GM23338 (cell line): ENCODE measurements at places on chromosomes 13 and 19. TPM values are rescaled to one million over a fixed set of nuclear protein-coding genes. Genes with fewer than 3 reads are reported as not detected.

Gene GJB6
- polyA plus RNA-seq, result not detected in 2 replicates

Gene NLRP11
- not detected in 2 replicates for polyA plus RNA-seq

Gene CEACAM7
- not detected in 2 replicates for polyA plus RNA-seq

Gene CEBPG
- polyA plus RNA-seq, result 20.9 and 25.9 TPM in 2 replicates

Gene PRR22
- 1.2 TPM in 2 replicates for polyA plus RNA-seq

Gene NUCB1
- 57.1 and 64.9 TPM in 2 replicates for polyA plus RNA-seq

Gene LIM2
- not detected in 2 replicates for polyA plus RNA-seq

Gene SLC10A2
- not detected in 2 replicates for polyA plus RNA-seq

Gene CD22
- polyA plus RNA-seq, result 0.32 and 0.66 TPM in 2 replicates

Gene CACNG6
- 1.5 and 1.8 TPM in 2 replicates for polyA plus RNA-seq

Gene CGB3
- not detected in 2 replicates for polyA plus RNA-seq

Gene KLK10
- 6.0 and 6.1 TPM in 2 replicates for polyA plus RNA-seq

Gene MYO1F
- 5.7 and 7.1 TPM in 2 replicates for polyA plus RNA-seq

Gene SHISA7
- 0.32 and 0.37 TPM in 2 replicates for polyA plus RNA-seq

Gene CGB5
- polyA plus RNA-seq, result not detected in 2 replicates

Gene SOX1
- 0.10 TPM in 1 of 2 replicates, not detected in the other for polyA plus RNA-seq

Gene PGLYRP1
- 0.33 TPM in 1 of 2 replicates, not detected in the other for polyA plus RNA-seq

Gene FFAR3
- not detected in 2 replicates for polyA plus RNA-seq

Gene ZNF835
- polyA plus RNA-seq, result 0.32 and 0.56 TPM in 2 replicates

Gene LAIR1
- 0.10 TPM in 2 replicates for polyA plus RNA-seq

Gene NTF4
- polyA plus RNA-seq, result 2.7 TPM in 2 replicates

Gene SIGLEC12
- polyA plus RNA-seq, result not detected in 2 replicates

Gene ZFP36
- 27.5 and 27.7 TPM in 2 replicates for polyA plus RNA-seq

Gene ATF5
- 9.6 and 10.3 TPM in 2 replicates for polyA plus RNA-seq

Gene ZNF576
- polyA plus RNA-seq, result 15.5 and 16.9 TPM in 2 replicates

Gene ZNF253
- 17.6 and 31.4 TPM in 2 replicates for polyA plus RNA-seq

Gene CYP4F3
- polyA plus RNA-seq, result not detected in 2 replicates

Gene PRTN3
- polyA plus RNA-seq, result 0.68 and 0.87 TPM in 2 replicates

Gene SLC1A6
- polyA plus RNA-seq, result 10.1 and 12.6 TPM in 2 replicates

Gene CPB2
- 0.47 and 0.73 TPM in 2 replicates for polyA plus RNA-seq

Gene CADM4
- polyA plus RNA-seq, result 3.7 TPM in 2 replicates
